Kidney (tissue), 22 donors: ENCODE measurements at places on chromosomes 1 and 21.
A peak's percentile ranks its signal among the peaks of the same experiment; 100 is the strongest.

GRCh38 chr1:235902677-235903542 is 36.2 kb upstream of the LYST start:
- no peak for DNase-seq

GRCh38 chr1:44249543-44249942 is 36.3 kb downstream of the DMAP1 start:
- peak; percentile 30 for DNase-seq

DNA sequence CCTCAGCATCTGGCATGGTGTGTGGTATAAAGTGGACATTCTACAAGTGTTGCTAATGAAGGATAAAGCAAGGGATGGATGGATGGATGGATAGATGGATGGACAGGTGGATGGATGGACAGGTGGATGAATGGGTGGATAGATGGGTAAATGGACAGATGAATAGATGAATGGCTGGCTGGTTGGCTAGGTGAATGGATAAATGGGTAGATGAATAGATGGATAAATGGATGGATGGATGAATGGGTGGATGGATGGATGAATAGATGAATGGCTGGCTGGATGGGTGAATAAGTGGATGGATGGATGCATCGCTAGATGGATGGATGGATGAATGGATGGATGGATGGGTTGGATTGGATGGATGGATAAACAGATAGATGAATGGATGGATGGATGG is 66.2 kb downstream of the SUSD4 start:
- DNase-seq = no peak

DNA sequence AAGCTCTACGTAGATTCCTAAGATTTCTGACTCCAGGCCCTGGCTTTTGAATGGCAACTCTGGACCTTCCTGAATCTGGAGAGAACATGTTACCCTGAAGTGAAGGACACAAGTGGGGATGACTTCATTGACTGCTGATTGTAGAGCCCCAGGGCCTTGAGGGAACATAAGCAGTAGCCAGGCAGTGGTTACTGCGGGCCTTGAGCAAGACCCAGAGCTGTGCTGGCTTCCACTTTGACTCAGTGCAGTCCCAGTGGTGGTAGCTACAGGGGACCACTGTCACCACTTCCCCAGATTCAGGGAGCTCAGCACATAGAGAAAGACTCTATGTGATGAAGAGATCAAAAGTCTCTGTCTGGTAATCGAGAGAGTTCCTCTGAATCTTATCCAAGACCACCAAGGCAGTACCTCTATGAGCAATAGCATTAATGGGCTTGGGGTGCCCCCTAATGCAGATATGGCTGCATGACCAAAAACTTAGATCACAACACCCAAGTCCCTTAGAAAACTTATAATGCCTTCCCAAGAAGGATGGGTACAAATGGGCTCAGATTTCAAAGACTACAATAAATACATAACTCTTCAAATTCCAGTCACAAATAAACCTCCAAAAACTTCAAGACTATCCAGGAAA is 1278.3 kb downstream of the AMY1C start:
- DNase-seq = no peak

- no peak for DNase-seq
These were observed 20.5 kb upstream of the PRDM15 start for GRCh38 chr21:41899426-41900202.

DNA sequence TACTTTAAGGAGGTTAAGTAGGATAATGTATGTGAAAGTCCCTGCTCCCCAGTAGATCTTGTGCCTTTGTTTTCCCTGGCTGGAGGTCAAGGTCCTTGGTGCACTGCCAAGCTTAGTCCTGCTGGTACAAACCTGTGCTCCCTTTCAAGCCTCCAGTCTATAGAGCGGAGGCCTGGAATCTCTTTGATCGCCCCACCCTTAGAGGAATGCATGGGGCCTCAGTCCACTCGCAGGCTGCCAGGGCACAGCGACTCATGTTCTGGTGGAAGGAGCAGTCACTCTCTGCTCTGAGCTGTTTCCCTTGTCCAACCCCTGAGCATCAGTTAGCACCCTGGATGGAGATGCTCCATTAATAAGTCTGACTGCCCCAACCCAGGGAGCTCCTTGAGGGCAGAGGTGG is 121.8 kb downstream of the HMGB4 start:
- DNase-seq = no peak

GRCh38 chr1:46248122-46248920 is 758 bp downstream of the RAD54L start:
- DNase-seq = peak; percentile 64

- DNase-seq = peak; percentile 71
These were observed 41.1 kb upstream of the TNFRSF1B start for GRCh38 chr1:12125422-12126355.

- no peak for DNase-seq
These were observed 37.6 kb upstream of the KRTAP19-8 start for GRCh38 chr21:31075848-31076247.

DNA sequence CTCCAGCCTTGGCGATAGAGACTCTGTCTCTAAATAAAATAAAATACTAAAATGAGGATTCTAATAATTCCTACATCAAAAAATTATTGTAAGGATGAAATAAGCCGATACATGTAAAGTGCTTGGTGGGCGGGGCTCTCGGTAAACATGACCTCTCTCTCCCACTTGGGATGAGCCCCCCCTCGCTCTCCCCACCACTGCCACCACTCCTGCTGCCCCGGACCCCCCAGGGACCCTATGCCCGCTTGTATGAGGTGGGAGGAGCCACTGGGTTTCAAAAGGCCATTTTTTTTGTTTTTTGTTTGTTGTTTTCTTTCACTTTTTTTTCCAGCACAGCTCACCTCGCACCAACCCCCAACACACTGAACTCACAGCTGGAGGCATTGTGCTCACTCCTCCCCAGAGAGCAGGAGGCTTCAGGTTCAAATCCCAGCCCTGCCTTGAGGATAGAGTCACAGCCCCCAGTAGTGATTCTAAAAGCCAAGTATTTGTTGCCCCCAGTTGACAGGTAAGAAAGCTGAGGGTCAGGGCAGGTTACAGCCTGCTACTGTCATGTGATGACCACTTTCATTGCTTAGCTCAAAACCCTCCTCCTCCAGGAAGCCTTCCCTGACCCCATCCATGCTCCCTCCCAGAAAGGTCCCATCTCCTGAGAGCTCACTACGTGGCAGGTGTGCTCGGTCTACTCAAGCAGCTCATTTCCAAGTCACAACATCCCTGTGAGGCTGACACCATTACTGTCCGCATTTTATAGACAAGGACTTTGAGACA is 4.2 kb downstream of the SDC3 start:
- DNase-seq = no peak

DNA sequence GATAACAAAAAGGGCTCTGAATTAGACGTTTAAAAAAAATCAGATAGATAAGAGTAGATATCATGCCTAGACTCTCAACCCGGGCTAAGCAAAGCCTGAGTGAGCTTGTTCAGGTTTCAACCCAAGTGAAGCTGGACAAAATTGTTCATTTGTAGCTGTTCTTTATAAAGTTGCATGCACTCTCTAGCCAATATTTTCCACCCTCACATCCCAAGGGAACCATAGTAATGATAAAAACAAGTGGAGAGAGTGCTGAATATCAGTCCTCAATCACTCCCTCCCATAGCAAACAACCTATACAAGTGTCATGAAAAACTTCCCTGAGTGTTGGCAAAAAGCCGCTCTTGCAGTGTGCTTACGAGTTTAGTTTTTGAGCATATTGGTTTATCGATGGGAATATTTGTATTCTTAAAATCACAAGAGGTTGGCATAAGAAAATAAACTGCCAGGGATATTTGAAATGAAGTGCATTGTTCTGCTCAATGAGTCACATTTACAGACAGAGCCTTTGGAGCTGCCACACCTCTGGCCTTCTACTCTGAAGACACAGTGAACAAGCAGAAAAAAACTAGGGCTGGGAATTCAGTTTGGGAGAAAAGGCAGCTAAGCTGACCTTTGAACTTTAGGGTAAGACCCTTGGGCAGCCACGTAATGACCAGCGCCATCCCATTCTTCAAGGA is 2.2 kb upstream of the CLCA2 start:
- DNase-seq = no peak

DNA sequence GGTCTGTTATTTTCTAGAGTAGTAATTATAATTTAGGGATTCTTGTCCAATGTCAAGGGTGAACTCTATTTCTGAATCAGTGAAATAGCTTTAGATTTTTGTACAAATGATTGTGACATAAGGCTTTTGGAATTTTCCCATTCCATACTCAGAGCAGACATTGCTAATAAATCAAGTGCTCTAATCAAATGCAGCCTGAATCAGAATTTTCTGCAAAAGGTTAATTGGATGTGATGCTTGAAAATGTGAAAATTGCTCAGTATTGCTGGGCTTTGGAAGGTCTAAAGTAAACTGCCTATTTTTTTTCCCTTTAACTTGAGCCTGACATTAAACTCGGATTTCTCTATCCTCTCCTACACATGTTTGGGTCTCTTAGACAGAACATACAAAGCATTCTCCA is 23.2 kb downstream of the SGIP1 start:
- no peak for DNase-seq

GRCh38 chr1:109776911-109777310 is 13.2 kb upstream of the EPS8L3 start:
- DNase-seq = peak; percentile 92

DNA sequence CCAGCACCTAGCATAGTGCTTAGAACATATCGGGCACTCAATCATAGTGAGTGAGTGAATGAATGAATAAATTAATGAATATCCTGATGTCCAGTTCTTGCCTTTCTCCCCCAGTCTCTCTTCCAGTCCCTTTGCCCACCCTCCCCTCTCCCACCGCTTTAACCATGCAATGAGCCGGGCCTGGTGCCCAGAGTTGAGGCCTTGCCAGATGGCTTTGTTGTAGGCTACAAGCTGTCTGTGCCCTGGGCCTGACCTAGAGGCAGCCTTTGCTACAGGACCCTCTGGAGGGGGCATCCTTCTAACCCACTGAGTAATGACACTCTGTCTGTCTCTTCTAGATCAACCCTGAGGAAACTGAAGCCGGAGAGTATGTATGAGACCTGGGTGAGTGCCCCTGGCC is 6.9 kb downstream of the CASQ1 start:
- DNase-seq = no peak

DNA sequence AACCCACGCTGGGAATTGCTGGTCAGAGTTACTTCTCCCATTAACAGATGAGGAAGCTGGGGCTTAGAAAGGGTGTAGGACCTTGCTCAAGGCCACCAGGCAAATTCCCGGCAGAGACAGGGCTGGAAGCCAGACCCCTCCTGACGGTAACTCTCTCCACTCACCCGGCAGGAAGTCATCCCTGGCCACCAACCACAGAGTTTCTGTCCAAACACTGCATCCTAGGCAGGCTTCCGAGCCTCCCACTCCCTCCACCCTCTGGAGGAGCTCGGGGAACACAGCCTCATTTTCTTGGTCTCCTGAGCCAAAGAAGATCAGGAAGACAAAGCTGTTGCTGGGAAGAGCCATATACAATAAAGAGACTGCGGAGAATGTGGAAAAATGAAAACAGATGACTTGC is 25.0 kb upstream of the ZNF436 start:
- DNase-seq = peak; percentile 58
